ENCODE measurements at places on chromosomes 5 and 9.

GRCh38 chr5:76521240-76521758 lies 101.9 kb downstream of the F2RL2 start:
- DNase-seq = no peak

DNA sequence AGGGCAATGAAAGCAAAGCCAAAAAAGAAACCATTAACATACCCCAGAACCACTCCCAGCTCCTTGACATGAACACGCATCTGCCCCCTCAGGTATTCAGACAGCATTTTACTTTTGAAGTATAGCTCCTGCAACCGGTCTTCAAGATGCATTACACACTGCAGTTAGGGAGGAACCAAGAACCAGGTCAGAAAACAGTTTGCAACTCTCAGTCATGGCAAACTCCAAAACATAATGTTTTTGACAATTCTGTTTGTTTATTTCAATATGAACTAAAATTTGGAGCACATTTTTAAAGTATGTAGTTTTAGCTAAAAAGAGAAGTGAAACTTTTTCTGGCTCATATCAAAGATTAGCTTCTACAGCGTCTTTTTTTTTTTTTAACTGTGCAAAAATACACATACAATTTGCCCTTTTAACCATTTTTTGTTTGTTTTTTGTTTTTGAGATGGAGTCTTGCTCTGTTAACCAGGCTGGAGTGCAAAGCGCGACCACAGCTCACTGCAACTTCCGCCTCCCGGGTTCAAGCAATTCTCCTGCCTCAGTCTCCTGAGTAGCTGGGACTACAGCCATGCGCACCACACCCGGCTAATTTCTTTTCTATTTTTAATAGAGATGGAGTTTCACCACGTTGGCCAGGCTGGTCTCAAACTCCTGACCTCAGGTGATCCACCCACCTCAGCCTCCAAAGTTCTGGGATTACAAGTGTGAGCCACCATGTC lies 12.2 kb upstream of the RAPGEF6 start:
- DNase-seq = no peak

DNA sequence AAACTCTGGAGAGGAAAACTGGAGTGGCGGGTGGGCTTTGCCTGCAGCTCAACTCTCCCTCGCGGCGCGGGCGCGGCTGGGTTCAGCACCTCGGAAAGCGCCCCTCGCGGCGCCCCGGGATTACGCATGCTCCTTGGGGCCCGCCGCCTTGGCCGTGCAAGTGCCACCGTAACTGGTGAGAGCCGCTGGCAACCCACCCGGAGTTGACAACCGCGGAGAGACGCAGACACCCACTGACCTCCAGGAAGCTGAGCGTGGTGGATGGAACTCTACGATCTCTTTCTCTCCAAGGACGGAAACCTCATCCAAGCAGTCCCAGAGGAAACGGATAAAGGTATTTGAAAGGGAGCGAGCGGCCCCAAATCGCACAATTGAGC lies 194 bp upstream of the RXFP3 start:
- DNase-seq = no peak

GRCh38 chr9:21294364-21294774 lies 10.7 kb downstream of the IFNA5 start:
- DNase-seq = no peak

GRCh38 chr5:403995-404394 lies 39.0 kb upstream of the EXOC3 start:
- no peak for DNase-seq

DNA sequence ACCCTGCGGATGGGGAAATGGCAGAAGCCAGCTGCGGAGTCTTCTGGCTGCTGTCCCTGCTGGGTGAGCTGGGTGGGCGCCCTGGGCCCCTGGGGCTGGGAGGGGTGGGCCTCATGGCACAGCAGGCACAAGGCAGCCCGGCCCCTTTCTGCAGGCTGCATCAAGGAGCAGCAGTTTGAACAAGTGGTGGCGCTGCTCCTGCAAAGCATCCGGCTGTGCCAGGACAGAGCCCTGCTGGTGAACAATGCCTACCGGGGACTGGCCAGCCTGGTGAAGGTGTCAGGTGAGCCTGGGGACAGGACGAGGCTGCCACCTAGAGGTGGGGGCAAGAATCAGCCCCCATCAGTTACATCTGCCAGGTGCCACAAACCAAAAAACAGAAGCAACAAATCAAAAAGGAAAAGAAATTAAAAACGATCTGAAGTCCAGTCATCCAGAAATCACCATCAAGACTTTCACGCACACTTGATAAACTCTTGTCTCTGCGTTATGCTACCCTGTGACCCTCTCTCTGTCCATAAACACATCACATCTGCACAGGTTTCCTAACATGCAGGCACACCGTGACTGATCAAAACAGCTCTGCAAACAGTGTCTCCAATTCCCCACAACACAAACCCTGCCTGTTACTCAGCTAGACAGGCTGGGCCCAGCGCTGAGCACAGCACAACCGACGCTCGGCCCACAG lies 13.9 kb downstream of the REXO4 start:
- DNase-seq = peak; percentile 51

DNA sequence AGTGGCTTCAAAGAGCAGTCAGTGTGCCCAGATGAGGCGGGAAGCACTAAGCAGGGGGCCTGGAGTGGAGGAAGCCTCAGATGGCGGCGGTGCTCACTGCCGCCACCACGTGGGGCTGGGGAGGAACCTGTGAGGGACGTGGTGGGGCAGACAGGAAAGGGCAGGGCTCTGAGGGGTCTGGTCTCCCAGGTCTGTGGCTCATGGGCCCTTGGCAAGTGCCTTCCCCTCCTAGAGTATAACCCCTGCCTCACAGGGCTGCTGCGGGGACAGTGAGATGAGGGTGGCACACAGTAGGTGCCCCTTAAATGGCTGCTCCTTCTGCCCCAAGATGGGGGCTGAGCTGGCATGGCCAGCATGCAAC lies 26.6 kb downstream of the NR5A1 start:
- no peak for DNase-seq

DNA sequence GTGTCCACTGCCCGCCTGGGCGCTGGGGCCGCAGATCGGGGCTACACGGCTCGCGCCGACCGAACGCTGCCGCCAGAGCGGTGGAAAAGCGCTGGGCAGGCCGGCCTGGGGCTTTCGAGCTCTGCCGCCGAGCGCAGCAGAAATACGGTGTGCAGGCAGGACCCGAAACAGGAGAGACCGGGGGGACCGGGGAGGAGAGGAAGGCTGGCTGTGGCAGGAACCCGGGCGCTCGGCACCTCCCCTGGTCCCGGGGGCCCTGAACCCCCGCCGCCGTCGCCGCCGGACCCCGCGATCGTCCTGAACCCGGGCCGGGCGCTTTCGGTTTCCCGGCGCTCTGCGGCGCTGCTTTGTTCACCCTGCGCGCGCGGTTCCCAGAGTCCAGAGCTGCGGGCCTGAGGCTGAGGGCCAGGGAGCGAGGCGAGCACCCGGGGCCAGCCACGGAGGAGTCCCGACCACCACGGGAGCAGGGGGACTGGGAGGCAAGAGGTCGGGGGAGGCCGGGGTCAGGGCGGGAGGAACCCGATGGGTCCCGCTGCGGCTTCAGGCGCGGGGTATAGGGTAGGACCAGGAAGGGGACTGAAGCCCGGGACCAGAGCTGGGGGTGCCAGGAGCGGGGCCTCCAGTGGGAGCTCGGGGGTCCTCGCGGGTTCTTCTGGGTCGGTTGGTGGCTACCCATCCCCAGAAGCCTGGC lies 12.0 kb downstream of the IRX2 start:
- no peak for DNase-seq

GRCh38 chr9:84851935-84852585 lies 182.5 kb downstream of the NTRK2 start:
- no peak for DNase-seq
